Fibroblast of villous mesenchyme (primary cell): ENCODE measurements at places on chromosomes 7 and 10. TPM values are rescaled to one million over a fixed set of nuclear protein-coding genes. Genes with fewer than 3 reads are reported as not detected.

The FAM53B gene
- 13.4 and 13.9 TPM in 2 replicates for total RNA-seq

The RAB19 gene
- not detected in 2 replicates for total RNA-seq

The TCTN3 gene
- total RNA-seq, result 27.4 and 39.7 TPM in 2 replicates

The TYW1B gene
- total RNA-seq, result 2.2 and 2.3 TPM in 2 replicates

The FAM221A gene
- total RNA-seq, result 0.43 and 0.64 TPM in 2 replicates

The LIPJ gene
- total RNA-seq, result under 0.01 TPM in 1 of 2 replicates, not detected in the other

The LIPN gene
- total RNA-seq, result not detected in 2 replicates

The ADCY1 gene
- total RNA-seq, result under 0.01 and 0.32 TPM in 2 replicates

The TSC22D4 gene
- 26.4 and 30.2 TPM in 2 replicates for total RNA-seq

The PLEKHA8 gene
- 12.6 and 17.7 TPM in 2 replicates for total RNA-seq

The CYP3A4 gene
- total RNA-seq, result not detected in 2 replicates

The EN2 gene
- total RNA-seq, result under 0.01 TPM in 1 of 2 replicates, not detected in the other

The PCGF6 gene
- 10.4 and 17.1 TPM in 2 replicates for total RNA-seq

The SPDYE16 gene
- not detected in 2 replicates for total RNA-seq

The ICA1 gene
- total RNA-seq, result 1.9 and 4.3 TPM in 2 replicates

The GRID2IP gene
- not detected in 2 replicates for total RNA-seq

The GDF10 gene
- not detected in 2 replicates for total RNA-seq

The NAT16 gene
- total RNA-seq, result not detected in 2 replicates

The MSANTD7 gene
- total RNA-seq, result 17.1 and 23.3 TPM in 2 replicates

The DDC gene
- not detected in 2 replicates for total RNA-seq

The SNX10 gene
- 0.86 and 1.9 TPM in 2 replicates for total RNA-seq

The INMT gene
- total RNA-seq, result 15.8 and 48.4 TPM in 2 replicates

The PRKG1 gene
- total RNA-seq, result 19.0 and 38.7 TPM in 2 replicates

The STRA8 gene
- not detected in 2 replicates for total RNA-seq

The PDK4 gene
- total RNA-seq, result under 0.01 TPM in 2 replicates

The CYP2C19 gene
- 0.43 TPM in 1 of 2 replicates, not detected in the other for total RNA-seq

The WNT8B gene
- total RNA-seq, result not detected in 2 replicates

The SLC26A3 gene
- not detected in 2 replicates for total RNA-seq

The STEAP4 gene
- under 0.01 TPM in 2 replicates for total RNA-seq

The SORBS1 gene
- 8.2 and 13.2 TPM in 2 replicates for total RNA-seq

The SUN3 gene
- total RNA-seq, result not detected in 2 replicates

The CDHR1 gene
- total RNA-seq, result under 0.01 and 0.43 TPM in 2 replicates

The SLC29A3 gene
- total RNA-seq, result 1.6 and 2.2 TPM in 2 replicates

The SLC18A3 gene
- under 0.01 TPM in 1 of 2 replicates, not detected in the other for total RNA-seq

The OR2A42 gene
- under 0.01 TPM in 2 replicates for total RNA-seq

The OPALIN gene
- not detected in 2 replicates for total RNA-seq

The STEAP1 gene
- total RNA-seq, result 12.6 and 21.6 TPM in 2 replicates

The FAM3C gene
- total RNA-seq, result 18.7 and 35.8 TPM in 2 replicates

The NODAL gene
- total RNA-seq, result not detected in 2 replicates

The TAS2R40 gene
- total RNA-seq, result not detected in 2 replicates

The PIK3CG gene
- total RNA-seq, result 0.43 and 0.64 TPM in 2 replicates

The HYAL4 gene
- total RNA-seq, result under 0.01 and 0.64 TPM in 2 replicates

The PPA1 gene
- 139 and 219 TPM in 2 replicates for total RNA-seq

The TSPAN12 gene
- 2.6 and 4.7 TPM in 2 replicates for total RNA-seq

The SPDYE11 gene
- total RNA-seq, result not detected in 2 replicates

The C7orf33 gene
- total RNA-seq, result not detected in 2 replicates

The GLI3 gene
- total RNA-seq, result 4.3 and 7.1 TPM in 2 replicates
